Renal cortex interstitium (tissue), 15 donors: ENCODE measurements at places on chromosomes 4 and X. TPM values are rescaled to one million over a fixed set of nuclear protein-coding genes. Genes with fewer than 3 reads are reported as not detected.

GRCh38 chr4:5220028-5220427 lies 168.7 kb downstream of the STK32B start:
- peak; percentile 10 for DNase-seq

DNA sequence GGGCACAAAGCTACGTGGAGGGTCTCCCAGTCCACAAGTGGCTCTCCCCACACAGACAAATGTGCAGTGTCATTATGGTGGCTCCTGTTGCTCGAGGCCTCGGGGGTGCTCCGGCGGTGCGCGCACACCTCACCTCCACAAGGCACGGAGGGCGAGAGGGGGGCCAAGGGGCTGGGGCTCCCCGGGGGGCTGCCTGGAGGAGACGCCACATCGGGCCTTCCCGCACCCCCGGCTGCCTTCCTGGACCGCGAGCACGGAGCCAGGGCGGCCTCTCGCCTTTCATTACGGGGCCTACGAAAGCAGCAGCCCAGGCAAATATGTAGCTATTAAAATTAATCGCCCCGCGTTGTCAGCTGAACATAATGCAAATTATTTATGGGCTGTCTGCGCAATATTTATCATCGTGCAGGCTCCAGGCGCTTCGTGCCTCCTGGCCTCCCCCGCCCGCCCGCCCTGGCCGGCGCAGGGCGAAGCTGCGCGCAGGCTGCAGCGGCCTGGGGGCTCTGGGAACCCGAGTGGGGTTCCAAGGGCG lies 70.8 kb upstream of the BCOR start:
- DNase-seq = no peak

- no peak for DNase-seq
Measured at GRCh38 chrX:40282946-40283660, 185.3 kb upstream of the BCOR start.

GRCh38 chr4:176277162-176277904 lies 8.3 kb upstream of the ASB5 start:
- DNase-seq = no peak

DNA sequence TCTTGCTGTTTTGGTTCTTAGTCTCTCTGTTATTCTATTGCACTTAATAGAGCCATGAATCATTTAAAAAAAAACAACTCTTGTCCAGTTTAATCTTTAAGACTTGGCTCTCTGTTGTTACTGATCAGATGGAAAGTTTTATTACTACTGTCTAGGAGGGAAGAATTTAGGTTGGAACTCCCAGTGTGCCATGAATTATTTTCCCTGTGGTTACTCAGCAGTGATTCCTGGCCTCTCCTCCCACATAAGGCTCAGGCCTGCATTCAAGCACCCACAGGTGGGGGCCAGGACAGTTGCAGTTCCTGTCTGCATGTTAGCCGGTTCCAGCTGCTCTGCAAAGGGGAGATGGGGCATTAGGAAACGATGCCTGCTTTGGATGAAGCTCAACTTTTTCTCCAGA lies 29.8 kb upstream of the ESX1 start:
- peak; percentile 37 for DNase-seq

- DNase-seq = no peak
Measured at GRCh38 chr4:55939421-55939820, 9.3 kb upstream of the CEP135 start.

DNA sequence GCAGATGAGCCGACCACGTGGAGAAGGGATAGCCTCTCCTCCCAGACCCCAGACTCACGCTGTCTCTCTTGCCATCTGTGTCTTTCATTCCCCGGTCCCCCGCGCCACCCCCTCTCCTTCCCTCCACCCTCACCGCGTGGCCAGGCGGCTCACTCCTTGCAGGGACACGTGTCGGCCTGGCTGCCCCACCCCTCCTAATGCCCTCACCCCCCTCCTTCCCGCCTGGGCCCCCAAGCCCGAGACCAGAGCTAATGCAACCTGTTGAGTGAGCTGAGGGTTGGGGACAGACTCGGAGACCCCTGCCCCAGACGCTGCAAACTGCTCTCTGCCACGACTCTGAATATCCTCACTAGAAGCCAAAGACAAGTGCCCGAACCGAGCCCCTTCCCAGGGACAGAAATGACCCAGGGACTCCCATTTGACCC lies 1.8 kb downstream of the SLC38A5 start:
- no peak for DNase-seq

GRCh38 chr4:90495211-90495610 lies 368.0 kb downstream of the CCSER1 start:
- DNase-seq = no peak

GRCh38 chr4:13371048-13371447 lies 113.1 kb downstream of the RAB28 start:
- DNase-seq = no peak

DNA sequence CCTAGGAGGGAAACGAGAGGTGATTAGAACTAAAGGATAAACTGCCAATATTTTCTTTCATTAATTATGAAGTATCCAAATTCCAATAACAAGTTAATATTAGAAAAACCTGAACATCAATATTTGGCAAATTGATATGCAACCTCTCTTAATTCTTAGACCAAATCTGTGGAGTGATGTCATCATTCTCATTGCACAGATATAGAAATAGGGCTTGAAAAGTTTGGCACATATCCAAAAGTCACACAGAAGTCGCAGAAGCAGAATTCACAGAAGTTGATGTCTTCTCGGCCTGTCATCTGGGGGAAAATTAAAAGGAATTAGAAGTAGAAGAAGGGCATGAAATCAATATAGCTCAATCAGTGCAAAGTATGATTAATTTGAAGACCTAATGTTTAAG lies 36.9 kb downstream of the ENPEP start:
- no peak for DNase-seq

The PAGE2 gene
- polyA plus RNA-seq = not detected

DNA sequence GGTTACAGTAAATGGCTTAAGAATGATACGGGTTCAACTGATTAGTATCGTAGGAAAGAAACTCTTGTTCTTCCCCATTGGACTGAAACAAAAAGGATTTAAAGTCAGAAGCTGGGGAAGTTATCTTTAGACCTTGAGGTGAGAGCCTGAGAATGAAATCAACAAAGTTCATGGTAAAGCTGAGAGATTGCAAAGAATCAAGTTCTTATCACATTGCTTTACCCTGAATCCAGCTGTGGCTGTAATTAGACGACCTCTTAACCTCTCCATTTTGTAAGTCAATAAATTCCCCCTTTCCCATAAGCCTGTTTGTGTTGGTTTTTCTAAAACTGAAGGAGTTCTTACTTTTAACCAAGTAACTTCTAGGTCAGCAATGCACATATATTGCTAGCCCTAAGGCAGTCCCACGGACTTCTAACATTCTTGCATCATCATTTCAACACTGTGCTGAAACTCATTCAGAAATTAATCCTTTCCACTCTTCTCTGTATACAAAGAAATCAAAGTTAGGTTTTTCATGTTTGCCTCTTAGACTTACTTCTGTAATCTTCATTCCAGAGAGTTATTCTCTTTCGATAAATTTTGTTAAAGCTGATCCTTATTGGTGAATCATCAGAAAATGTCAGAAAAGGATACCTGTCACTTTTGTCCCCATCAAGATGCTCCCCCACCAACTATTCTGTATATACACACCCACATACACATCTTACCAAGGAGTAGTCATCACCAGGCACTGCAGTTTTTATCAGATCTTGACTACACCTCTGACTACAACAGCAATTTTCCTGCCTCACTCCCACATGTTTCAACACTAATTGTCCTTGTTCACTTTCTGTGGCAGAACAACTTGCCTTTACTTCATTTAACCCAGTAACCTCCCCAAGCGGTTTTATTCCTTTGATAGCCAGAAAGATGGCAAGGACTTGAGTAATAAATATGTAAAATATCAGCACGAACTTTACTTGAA lies 77.9 kb upstream of the STK26 start:
- no peak for DNase-seq

The ZNF827 gene
- 35.3 TPM for polyA plus RNA-seq

The VEGFC gene
- polyA plus RNA-seq = 17.6 TPM

The DAPP1 gene
- 0.64 TPM for polyA plus RNA-seq

The SAGE1 gene
- not detected for polyA plus RNA-seq

GRCh38 chr4:6573551-6573950 lies 1.4 kb upstream of the MAN2B2 start:
- no peak for DNase-seq

GRCh38 chr4:38815885-38816782 lies 11.5 kb upstream of the TLR1 start:
- no peak for DNase-seq

DNA sequence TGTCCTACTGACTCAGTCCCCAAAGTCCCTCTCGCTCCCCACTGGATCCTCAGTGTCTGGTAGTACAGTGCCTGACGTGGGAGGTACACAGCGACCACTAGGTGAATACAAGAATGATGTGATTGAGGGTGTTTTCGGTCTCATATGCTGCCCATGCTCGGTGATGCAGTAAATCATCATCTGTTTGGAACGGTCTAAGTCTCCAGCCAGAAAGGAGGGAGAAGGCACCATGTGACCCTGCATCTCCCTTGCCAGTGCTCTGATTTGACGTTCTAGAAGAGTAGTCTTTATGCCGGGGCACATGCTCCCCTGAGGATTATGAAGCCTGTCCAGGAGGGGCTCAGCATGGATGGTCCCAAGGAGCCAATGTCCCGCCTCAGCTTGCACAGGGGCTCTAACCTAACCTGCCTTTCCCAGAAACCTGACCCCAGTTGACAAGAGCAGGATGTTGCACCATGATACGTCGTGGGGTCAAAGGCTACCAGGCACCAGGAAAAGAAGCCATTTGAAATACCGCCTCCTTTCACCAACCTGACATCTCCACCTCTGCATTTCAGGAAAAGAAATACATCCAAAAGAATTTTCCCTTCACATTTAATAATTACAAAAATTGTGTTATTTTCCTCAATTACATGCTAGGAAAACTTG lies 13.8 kb upstream of the PLXNB3 start:
- DNase-seq = no peak

GRCh38 chr4:54561940-54562339 lies 95.8 kb upstream of the KIT start:
- no peak for DNase-seq

GRCh38 chr4:28686618-28687017 lies 1826.0 kb downstream of the STIM2 start:
- no peak for DNase-seq

DNA sequence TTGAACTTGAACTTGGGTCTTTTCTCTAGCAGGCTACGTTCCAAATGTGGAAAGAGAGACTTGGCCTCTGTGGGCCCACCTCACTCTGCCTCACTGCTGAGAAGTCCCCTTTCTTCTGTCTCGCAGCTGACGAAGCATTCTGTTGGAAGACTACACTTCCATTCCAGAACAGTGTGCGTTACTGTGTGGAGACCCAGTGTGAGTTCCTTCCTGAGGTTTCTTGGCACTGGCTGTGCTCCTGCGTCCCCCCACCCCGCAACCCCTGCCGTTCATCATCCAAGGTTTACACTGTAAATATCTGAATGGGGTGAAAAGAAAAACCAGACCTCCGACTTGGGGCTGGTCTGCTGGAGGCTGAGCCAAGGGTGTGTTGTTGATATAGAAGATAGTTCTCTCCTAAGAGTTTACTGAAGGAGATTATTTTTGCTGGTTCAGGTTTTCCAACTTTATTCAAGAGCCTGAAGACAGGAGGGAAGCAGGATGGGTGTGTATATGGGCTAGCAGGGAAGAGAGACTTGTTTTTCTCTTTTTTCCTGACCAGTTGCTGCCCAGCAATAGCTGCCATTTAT lies 34.7 kb downstream of the NHSL2 start:
- DNase-seq = no peak

The NLGN4X gene
- polyA plus RNA-seq = 13.0 TPM

GRCh38 chr4:26503844-26504243 lies 13.6 kb upstream of the CCKAR start:
- DNase-seq = no peak

GRCh38 chr4:185546335-185546734 lies 11.0 kb upstream of the PDLIM3 start:
- DNase-seq = no peak

The LANCL3 gene
- polyA plus RNA-seq = 0.30 TPM

- no peak for DNase-seq
Measured at GRCh38 chr4:127145006-127145540, 487.7 kb upstream of the INTU start.
